Lower lobe of right lung (tissue), 2 donors: ENCODE measurements at places on chromosomes 5 and 9. TPM values are rescaled to one million over a fixed set of nuclear protein-coding genes. Genes with fewer than 3 reads are reported as not detected.

DNA sequence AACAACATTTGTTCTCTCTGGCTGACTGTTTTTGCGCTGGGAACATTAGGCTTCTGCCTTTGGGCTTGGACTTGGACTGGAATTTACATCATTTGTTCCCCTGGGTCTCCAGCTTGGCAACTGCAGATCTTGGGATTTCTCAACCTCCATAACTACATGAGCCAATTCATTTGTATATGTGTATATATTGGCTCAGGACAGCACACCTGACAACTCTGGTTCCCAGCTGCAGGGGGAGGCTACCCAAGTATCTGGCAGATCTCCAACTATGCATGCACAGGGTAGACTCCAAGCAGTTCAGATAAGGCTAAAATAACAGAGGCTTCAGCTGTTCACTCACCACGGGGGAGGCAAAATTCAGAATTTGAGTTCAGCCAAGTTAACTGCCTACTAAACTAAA is 31.6 kb upstream of the F2RL1 start:
- DNase-seq, result no peak

RNF224 gene
- 0.21 TPM for total RNA-seq

CYSRT1 gene
- total RNA-seq, result 0.59 TPM

GRCh38 chr5:139863855-139864558 is 68.4 kb downstream of the PSD2 start:
- DNase-seq, result peak; percentile 58

DNA sequence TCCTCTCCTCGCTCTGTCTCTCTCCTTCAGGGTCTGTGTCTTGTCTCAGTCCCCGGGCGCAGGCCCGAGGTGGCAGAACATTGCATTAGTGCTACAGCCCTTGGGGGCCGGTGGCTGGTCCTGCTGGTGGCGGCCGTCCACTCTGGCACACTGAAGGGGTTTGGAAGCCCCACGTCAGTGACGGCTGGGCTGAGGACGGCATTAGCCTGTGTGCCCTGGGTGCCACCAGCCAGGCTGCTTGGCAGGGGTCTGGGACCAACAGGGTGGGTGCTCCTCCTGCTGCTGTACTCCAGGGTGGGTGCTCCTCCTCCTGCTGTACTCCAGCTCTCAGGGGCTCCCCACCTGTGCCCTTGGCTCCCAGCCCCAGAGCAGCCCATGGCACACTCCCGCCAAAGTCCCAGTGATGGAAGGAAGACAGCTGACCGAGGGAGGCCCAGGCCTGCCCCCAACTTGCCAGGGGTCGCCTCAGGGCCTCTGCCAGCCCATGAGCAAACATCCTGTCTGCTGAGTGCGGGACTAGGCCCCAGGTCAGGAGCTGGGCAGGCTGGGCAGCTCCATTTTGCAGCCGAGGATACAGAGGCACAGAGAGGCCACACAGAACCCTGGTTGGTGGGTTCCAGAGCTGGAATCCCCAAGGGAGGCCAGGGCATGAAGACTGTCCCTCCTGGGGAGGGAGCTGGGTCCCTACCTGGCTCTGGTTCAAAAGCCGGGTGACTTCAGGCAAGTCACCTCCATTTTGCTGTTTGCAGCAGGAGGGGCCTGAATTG is 27.3 kb downstream of the SARDH start:
- no peak for DNase-seq

GRCh38 chr5:55597014-55597981 is 62.5 kb upstream of the PLPP1 start:
- no peak for DNase-seq

DNA sequence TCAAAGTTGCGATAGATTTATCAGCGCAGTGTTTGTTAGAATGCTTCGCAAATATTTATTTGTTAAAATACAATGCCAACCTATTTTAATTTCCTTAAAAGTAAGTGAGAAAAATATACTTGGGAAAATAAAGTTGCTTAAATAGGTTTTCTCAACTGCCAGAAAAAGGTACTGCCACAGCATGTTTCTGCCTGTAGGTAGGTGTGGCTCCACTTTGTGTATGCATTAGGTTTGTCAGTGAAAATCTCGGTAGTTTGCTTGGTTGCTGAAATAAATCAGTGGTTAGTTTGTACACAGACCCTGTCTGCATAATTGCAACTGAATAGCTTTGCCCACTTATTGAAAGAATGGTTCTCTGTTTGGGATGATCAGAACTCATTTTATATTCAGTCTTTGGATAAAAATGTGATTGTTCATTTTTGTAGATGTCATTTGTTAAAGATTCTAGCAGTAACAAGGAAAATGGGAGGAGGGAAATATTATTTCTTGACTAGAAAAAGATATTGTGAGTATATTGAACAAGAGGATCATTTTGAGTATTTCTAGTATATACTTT is 25.7 kb downstream of the C9orf85 start:
- DNase-seq, result no peak

- DNase-seq, result no peak
These were observed 21.8 kb downstream of the NDUFS4 start for GRCh38 chr5:53582225-53582624.
